ENCODE measurements at places on chromosomes 4 and X.

GRCh38 chrX:68177542-68177941, 255.8 kb downstream of the OPHN1 start:
- DNase-seq = no peak

DNA sequence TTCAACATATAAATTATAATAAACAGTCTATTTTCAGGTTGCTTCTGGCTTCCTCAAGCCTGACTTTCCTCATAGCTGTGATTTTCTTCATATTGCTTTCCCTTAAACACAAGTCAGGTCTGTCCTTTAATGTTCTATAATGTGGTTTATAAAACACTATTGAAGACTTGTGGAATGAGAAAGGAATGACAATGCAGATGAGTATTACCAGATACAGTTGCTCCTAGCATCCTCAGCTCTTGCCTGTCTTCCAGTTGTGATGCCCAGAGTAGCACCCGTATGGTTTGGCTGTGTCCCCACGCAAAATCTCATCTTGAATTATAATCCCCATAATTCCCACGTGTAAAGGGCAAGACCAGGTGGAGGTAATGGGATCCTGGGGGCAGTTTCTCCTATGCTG, 265.7 kb upstream of the BOD1L1 start:
- no peak for DNase-seq

GRCh38 chr4:79141530-79141929, 184.3 kb downstream of the NAA11 start:
- no peak for DNase-seq

- no peak for DNase-seq
Measured at GRCh38 chrX:38484607-38485498, 76.5 kb upstream of the TSPAN7 start.

DNA sequence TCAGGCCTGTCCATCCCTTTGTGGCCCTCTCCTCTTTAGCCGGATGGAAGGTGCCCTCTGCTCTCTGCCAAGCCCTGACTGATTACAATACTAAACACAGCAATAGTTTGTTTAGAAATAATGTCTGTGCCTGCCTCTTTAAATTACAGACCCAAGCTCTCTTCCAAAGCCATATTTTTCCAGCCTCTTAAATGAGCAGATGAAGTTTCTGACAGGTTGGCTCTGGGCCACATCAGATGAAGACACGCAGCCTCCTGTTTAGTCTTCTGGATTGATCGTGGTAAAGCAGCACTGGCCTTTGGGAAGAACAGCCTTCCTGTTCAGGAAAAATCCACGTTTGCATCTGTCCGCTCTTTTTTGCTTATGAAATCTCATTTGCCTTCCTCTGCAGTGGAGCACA, 133.6 kb downstream of the CPE start:
- DNase-seq = no peak

DNA sequence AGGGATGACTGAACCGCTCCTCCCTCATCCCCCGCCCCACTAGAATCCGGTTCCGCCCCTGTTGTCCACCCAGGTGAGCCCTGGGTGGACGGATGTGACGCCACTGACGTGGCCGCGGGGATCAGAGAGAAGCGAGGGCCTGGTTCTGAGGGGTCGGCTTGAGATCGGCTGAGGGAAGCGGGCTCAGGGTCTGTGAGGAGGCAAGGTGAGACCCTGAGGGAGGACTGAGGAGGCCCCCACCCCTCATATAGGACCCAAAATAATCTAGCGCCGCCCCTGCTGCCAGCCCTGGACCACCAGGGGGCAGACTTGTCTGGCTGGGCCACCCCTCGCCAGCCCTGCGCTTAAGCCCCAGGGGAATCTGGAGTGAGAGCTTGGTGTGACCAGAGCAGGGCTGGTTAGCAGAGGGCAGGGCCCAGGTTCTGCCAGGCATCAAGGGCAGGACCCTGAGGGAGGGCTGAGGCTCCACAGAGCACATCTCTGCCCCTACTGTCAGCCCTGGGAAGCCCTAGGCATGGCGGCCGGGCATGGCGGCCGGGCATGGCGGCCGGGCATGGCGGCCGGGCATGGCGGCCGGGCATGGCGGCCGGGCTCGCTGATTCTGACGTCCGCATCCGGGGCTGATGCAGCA, at the start of gene MAGEA8:
Gene MAGEA8, plus strand, starts transcription at position 103 of the 631 bp plus-strand sequence. CDS start 3,090 bp downstream, outside the sequence.
- DNase-seq = no peak

DNA sequence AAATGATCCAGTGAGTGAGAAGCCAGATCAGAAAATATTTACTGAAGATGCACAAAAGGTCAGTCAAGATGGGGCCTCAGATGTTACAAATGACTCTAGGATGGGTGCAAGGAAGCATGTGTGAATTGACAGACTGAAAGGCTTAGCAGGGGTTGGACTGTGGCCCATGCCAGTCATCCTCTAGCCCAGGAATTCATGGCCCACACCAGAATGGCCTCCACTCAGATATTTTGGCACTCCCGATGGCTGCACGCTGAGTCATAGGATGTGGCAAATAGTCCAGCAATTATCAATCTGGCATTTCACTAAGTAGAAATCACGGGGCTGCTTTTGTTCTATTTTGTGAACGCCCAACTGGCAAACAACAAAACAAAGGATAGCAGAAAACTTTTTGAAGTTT, 406.5 kb downstream of the IQCM start:
- DNase-seq = no peak

DNA sequence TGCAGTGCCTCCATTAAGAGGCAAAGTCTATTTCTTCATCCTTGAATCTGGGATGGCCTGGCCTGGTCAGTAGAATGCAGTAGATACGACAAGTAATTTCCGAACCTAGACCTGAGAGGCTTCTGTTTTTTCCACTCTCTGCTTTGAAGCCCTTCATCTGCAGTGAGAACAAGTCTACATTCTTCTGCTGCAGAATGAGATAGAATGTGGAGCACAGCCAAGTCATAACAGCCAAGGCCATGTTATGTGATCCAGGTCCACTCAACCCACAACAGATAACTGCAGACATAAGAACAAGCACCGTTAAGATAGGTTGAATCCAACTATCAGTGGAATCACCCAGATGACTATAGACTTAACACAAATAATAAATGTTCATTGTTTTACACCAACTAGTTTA, 1297.7 kb downstream of the C4orf33 start:
- no peak for DNase-seq

GRCh38 chrX:9188117-9188516, 154.2 kb upstream of the FAM9B start:
- no peak for DNase-seq

- DNase-seq = no peak
Measured at GRCh38 chr4:156198511-156198910, 244.8 kb upstream of the CTSO start.

DNA sequence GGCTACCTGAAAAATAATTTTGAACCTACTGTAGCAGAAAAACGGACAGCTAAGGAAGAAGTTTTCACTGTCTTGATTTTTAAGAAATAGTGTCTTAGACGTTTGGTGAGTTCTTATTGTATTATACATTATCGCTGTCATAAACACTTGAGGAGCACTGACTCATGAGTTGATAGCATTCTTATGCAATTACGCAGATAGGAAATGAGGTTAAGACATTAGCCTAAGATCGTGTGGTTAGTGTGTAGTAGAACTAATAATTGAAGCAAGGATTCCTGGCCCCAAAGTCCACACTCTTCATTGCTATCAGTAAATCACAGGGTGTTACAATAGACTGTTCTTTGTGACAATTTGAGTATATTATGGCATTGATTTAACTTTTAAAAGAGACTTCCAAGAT, 238.1 kb downstream of the ARAP2 start:
- DNase-seq = no peak

DNA sequence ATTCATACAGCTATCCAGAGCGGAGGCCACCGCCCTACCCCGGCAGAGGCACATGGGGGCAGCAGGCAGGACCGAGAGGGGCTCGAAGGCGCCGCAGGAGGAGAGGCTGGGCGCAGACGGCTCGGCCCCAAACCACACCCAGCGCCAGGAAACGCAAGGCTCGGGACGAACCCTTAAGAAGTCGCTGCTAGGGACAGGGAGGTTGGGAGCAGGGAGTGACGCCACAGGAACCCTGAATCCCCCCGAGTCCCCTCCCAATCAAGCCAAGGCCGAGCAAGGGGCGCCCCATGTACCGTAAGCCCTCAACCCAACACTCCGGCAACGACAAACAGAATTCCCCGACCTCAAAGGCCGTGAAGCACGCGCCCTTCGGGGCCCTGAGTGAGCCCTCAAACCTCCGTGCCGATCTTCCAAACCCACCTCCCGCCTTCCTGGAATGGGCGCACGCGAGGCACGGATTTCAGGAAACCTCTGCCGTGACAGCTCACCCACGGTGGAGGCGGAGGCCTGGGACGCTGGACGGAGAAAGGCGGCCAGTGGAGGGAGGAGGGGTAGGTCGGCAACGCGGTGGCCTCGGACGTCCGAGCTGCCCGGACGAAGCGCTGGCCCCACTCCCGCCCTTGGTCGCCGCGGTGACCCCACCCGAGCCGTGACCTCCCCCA, 1.8 kb downstream of the ZFYVE28 start:
- no peak for DNase-seq

DNA sequence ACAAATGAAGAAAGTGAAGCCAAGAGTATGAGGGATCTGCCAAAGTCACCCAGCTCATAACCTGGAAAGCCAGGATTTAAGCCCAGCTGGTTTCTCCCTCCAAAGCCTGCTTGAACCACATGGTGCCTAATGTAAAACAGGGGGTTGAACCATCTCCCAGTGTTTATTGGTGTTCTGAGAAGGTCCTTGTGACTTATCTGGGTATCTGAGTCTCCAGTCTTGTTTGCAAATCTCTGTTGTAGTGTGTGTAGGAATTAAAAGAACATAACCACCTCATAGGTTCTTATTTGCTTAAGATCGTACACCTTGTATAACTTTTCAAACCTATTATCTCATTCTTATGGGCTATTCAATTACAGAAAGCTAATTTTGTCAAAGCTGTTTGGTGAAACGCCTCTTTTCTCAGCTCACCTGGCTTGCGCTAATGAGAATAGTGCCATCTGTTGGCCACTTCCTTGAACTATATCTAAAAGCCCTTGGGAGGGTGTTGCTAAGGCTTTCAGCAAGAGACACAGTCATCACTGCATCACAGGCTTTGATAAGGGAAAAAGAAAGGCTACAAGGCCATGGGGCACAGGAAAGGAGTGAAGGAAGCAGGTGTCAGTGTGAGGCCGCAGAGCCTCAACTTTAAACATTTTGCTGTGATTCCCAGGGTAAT, 34.0 kb downstream of the ETDB start:
- no peak for DNase-seq

GRCh38 chrX:50202539-50202938, 1.7 kb upstream of the AKAP4 start:
- no peak for DNase-seq

DNA sequence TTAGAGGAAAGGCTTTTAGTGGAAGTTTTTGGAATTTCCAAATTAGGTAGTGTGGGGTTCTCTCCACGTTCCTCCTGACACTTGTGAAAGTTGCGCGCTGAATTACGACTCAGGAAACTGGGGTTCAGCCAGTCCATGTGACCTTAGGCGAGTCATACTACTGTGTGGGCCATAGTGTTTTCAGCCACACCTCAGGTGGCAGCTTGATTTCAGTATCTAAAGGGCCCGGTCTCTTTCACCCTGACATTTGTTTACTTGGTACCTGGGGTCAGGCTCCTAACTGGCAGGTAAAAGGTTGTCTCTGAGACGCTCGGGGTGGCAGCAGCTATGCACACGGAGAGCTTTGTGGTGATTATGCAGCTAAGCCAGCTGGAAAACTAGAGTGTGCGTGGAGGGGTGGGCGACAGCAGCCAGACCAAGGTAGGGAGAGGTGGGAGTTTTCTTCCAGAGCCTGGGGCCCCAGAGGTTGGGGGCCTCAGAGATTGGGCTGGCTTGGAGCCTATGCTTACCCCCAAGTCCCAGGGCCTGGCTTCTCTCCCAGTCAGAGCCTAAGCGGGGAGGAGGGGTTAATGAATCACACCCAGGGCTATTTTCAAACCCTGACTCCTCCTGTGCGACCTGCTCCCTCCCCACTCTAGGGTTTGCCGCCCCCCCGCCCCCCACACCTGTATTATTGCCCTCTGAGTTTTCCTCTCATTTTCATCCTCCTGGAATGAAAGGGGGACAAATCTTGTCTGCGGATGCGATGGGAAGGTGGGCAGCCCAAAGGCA, 47.2 kb downstream of the STARD8 start:
- DNase-seq = no peak

DNA sequence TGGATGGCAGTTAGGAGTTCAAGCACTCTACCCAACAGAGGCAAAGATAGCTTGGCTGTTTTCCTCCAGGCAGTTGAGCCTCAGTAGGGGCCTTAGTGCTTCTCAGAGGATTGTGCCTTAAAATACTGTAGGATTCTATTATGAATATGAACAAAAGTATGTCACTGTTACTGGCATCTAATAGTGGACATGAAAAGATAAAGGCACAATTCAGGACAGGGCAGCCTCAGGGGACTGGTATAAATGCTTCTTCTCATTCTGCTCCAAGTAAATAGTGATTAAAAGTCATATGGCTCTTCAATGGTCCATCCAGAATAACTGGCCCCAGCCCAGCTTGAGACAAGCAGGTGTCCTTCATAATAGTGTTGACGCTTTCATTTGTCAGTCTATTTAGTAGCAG, 17.7 kb downstream of the COL4A6 start:
- no peak for DNase-seq

GRCh38 chr4:1514612-1515011, 108.4 kb upstream of the NKX1-1 start:
- DNase-seq = no peak

DNA sequence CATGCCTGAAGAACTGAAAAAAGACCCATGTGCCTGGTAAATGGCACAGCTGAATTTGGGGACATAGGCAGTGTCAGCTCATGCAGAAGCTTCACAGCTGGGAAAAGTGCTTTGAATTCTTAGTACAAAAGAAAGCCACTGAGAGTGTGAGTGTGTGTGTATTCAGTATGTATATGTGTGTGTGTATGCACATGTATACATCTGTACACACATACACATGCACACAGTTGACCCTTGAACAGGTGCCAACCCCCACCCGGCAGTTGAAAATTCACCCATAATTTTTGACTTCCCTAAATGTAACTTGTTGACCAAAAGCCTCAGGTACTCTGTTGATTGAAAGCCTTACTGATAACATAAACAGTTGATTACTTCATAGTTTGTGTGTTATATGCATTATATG, 49.5 kb upstream of the ENPP6 start:
- DNase-seq = peak; percentile 28

- no peak for DNase-seq
Measured at GRCh38 chr4:151105454-151106032, 6.1 kb downstream of the RPS3A start.

- DNase-seq = no peak
Measured at GRCh38 chr4:176708771-176709311, 83.9 kb downstream of the VEGFC start.

DNA sequence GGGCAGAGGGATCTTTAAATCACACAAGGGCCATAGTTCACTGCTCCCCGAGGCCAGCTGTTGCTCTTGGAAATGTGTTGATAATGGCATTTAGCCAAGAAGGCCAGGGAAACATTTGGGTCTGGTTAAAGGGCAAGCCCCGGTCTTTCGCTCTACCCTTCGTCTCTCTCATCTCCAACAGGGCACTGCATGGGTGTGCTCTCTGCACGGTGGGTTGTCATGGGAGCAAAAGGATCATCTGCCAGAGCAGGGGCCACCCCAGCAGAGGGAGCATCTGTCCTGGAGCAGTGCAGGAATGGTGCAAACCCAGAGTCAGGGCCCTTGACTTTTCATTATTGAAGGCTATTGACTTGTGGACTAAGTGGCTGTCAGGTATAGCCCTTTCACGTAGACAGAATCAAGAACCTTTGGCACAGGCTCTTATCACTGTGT, 22.7 kb upstream of the PGRMC2 start:
- no peak for DNase-seq

- DNase-seq = no peak
Measured at GRCh38 chrX:110436523-110436922, 77.9 kb downstream of the RTL9 start.
